Activated CD8-positive, alpha-beta memory T cell treated with anti-CD3 and anti-CD28 coated beads, Interleukin-2, amount 10 ng/mL, durations not matched to agents 7 days and 5 days (primary cell): ENCODE measurements at places on chromosomes 3 and 15. TPM values are rescaled to one million over a fixed set of nuclear protein-coding genes. Genes with fewer than 3 reads are reported as not detected.

DNA sequence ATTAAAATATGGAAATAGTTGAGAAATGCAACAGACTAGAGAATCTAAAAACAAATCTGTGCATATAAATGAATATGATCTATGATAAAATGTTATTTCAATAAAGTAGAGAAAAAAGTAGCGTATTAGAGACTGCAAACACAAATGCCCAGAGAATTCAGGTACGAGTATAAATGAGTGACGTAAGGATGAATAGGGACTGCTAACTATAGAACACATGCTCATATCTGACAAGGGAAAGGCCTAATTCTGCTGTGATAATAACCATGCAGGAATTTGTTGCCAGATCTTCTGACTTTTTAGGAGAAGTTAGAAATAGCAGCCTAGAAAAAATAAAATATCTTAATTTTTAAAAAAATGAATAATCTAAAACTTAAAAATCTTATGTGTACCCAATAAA is 73.1 kb downstream of the ESYT3 start:
- DNase-seq = no peak

DNA sequence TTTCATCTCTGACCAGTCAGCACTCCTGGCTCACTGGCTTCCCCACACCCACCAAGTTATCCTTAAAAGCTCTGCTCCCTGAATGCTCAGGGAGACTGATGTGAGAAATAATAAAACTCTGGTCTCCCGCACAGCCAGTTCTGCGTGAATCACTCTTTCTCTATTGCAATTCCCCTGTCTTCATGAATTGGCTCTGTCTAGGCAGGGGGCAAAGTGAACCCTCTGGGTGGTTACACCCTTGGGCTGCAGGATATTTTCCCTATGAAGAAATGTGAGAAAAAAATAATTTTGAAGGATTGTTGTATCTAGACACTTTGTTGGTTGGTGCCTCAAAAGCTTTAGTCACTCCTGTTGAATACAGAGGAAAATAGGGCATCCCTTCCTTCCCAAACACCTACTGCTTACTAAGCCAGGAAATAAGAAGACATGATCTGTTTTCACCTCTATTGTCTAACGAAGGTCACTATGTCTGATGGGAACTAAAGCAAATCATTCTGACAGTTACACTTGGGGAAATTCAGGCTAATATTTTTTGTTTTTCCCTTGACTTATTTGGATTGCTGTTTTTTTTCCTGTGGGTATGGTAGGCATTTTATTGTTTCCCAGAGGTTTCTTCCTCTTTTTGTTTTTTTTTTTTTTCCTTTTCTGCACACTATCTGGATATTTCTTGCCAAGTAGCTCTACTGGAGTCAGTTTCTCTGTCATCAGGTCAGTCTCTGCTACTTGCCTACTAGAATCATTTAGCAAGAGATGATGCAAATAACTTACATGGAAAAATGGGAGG is 15.3 kb upstream of the TNFSF10 start:
- no peak for DNase-seq

DNA sequence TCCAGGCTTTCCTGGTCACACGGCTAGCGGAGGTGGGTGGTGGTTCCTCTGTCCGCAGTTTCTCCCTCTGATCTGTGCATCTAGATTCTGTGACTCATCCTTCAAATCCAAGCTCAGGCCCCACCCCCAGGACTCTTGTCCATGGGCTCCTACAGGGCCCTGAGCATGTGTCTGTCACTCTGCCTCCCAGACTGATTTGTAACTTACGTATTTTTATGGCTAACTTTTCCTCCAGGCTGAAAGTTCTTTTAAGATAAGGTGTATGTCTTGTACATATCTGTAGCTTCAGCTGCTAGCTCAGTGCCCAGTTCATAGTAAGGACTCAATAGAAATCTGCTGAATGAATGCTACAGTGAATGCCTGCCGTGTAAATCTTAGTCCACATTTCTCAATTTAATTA is 8.0 kb downstream of the ESYT3 start:
- DNase-seq = no peak

DNA sequence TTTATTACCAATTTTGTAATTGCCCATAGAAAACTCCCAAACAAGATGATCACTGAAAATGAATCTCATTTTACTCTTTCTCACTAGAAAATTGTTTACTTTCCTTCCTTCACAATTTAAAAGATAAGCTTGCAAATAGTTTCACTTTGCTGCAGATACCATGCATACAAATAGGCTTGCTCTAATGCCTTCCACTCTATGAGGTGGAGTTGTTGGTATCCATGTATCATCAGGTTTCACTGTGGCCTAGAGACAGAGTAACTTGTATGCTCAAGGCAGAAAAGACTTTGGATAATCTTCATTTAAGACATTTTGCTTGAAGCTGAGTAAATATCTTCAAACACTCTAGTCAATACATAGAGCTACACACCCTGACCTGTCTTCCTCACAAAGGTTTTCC is 60.8 kb downstream of the RYK start:
- no peak for DNase-seq

DNA sequence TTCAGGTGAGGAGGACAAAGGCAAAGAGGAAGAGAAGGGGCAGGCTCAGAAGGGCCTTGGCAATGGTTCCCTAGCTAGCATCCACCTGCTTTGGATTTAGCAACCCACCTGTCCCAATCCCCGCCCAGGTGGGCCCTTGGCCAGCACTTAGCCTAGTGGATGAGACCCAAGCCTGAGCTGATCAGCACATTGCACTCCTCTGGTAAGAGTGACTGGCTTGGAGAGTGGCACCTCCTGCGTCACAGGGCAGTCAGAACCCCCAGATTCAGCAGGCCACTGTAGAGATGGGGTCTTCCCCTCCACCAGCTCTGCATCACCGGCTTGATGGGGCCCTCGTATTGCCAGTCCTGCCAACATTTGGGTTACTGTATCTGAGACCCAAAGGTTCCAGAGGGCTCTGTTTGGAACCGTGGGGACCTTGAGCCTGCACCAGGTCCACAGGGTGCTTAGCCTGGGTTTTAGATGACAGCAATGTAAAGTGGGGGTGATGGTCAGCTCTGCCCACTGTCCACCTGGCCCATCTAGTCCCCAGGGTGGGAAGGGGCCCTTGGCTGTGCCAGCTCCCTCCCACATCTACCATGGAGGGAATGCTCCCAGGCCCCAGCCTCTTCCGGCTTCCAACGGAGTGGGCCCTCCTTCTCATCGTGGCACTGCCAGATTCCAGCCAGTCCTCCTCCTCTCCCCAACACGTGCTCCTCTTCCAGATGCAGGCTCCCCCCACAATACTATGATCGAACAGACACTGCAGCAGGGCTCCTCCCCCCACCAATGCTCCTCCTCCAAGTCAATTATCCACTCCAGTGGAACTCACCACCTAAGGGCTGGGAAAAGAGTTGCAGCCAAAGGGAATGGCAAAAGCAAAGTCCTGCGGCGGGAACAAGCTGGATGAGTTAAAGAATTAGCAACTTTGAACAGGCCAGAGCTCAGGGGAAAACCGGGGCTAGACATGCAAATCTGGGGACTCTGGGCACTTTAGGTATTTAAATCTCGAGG is 45.7 kb downstream of the LHFPL4 start:
- DNase-seq = peak; percentile 31

DNA sequence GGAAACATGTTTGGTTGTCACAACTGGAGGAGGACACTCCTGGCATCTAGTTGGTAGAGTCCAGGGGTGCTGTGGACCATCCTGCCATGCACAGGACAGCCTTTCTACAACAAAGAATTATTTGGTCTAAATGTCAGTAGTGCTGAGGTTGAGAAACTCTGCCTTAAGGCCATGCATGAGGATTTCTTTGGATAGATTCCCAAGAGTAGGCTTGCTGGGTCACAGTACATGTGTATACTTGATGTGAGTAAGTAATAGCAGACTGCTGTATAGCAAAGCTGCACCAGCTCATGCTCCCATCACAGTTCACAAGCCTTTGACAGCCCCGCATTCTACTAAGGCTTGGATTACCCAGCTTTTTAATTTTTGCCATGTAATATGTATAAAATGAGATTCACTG is 151.3 kb downstream of the MFSD1 start:
- DNase-seq = no peak

- DNase-seq = no peak
Observed at GRCh38 chr3:135871311-135871710, 94.2 kb upstream of the PPP2R3A start.

GRCh38 chr3:178586076-178586475 is 49.8 kb downstream of the KCNMB2 start:
- DNase-seq = no peak

GRCh38 chr3:13135811-13136321 is 62.6 kb upstream of the IQSEC1 start:
- no peak for DNase-seq

- DNase-seq = no peak
Observed at GRCh38 chr15:90344662-90345061, 7.4 kb upstream of the ZNF774 start.

DNA sequence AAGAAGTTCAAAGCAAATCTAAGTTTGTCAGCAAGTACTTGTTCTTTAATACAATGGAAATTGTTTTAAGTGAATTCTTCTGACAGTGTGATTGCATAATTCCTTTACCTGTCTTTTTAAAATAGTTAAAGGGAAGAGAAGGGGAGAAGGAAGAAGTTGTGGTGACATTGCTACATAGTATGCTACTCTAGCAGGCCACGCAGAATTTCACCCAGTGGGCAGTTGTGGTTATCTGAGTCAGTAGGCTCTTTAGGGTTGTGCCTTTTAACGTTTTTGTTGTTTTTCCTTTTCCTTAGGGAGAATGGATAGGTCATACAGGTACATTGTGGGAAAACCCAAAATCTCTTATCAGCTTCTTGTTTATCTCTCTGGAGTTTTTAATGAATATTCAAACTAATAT is 40.4 kb downstream of the KIF15 start:
- DNase-seq = no peak

- no peak for DNase-seq
Observed at GRCh38 chr3:66428733-66429132, 72.1 kb downstream of the LRIG1 start.

DNA sequence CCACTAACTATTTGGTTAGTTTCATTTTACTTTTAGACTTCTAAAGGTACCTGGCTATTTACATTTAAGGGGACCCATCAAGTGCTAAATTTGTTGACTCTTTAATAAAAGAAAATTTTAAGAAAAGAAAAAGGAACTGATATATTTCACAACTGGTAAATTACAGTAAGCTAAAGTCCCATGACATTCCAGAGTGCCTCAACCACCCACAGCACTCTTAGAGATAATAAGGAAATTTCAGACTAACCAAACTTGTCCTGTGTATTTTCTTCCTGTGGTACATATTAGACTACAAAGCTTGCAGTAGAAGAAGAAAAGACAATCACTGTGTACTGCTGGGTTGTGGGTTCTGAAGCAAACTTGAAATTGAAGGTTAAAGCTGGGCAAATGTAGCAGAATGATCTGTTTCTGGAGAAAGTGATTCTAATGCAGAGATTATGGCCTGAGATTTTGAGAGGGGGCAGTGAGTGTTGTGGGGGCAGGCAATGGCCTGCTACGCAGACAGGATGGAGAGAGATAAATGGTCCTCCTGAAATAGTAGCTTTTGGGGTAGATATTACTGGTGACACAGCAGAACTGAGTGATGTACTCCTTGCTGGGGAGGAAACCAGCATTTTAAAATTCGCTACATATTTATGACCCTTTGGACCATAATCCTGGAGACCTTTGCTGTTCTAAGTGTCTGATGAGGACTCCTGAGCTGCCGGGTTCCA is 24.5 kb upstream of the MFSD1 start:
- DNase-seq = no peak

GRCh38 chr15:64044300-64045100 is 1.8 kb downstream of the DAPK2 start:
- DNase-seq = no peak

DNA sequence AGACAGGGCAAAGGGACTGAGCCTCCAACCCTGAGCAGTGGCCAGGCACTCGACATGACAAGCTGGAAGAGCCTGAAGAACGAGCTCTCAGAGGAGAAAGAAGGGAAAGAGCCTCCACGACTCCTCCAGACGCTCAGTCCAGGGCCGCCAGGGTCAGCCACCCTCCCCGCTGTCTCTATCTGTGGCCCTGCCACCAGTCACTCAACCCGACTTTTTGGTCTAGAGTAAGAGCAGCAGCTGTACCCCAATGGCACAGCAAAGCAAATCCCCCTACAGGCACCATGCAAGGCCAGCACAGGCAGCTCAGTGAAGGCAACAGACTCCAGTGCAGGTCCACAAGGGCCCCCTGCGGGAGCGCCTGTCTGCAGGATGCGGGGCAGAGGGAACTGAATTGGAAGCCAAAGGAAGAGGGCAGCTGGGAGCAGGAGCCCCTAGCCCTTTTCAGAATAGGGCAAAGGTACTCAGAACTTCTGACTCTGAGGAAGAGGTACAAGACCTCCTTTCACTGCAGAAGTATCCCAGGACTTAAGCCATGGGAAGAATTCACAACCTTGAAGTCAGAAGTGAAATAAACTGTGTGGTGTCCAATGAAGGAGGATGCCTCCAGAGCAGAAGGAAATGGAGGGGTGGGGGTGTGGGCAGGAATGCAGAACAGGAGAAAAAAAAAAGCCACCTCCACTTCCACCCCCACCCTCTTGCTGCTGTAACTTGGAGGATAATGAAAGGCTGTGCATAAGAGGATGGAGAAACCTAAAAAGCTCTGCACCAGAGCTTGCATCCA is 8.5 kb upstream of the GRAMD2A start:
- DNase-seq = no peak

DNA sequence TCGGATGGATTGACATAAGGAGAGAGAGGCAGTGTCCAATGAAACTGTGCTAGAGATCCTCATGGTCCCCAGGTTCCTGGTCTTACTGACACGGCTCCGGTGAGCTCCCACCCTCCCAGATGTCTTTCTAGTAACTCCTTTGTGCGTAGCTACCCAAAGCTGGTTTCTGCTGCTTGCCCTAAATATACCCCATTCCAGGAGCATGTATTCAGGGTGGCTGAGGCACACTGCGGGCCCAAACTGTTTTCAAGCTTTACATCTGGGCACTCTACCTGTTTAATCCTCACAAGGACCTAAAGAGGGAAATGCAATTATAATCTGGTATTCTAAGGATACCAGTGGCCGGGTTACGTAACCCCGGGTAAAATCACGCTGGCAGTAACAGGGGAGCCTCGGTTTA is 161.2 kb upstream of the NSMCE3 start:
- no peak for DNase-seq

- no peak for DNase-seq
Observed at GRCh38 chr15:54659646-54660045, 537.1 kb downstream of the RSL24D1 start.

GRCh38 chr3:185059766-185060165 is 93.1 kb downstream of the C3orf70 start:
- DNase-seq = no peak

- DNase-seq = no peak
Observed at GRCh38 chr3:177789500-177789899, 592.2 kb upstream of the TBL1XR1 start.

GRCh38 chr3:155598671-155599070 is 146.2 kb downstream of the PLCH1 start:
- DNase-seq = no peak

KIF23 gene
- 81.1 TPM for total RNA-seq

FAM98B gene
- total RNA-seq = 41.4 TPM

TM4SF1 gene
- total RNA-seq = not detected

DGKG gene
- total RNA-seq = 0.66 TPM

CTXN2 gene
- total RNA-seq = not detected

A4GNT gene
- total RNA-seq = not detected

LRRIQ4 gene
- 0.23 TPM for total RNA-seq

NEK10 gene
- 0.70 TPM for total RNA-seq

C3orf20 gene
- not detected for total RNA-seq

RASGRF1 gene
- total RNA-seq = 0.02 TPM

TTLL13 gene
- total RNA-seq = 0.80 TPM
